ENCODE measurements at places on chromosomes 3 and 15.

DNA sequence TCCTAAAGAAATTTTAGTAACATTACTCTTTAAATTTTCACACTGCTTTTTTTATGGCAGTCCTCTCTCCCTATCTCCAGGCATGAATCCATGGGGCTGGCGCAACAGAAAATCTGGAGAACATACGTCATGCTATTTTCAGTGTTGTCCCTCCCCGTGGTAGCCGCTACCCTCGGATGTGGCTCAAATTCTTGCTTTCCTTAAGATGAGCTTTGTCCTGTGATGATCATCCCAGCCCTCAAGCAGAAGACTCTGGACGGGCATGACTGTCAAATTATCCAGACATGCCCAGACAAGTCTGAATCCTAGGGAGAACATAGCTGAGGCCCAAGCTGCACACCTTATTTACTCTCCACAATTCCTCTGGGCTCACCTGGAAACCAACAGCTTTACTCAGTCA lies 49.1 kb downstream of the FMN1 start:
- DNase-seq: no peak

DNA sequence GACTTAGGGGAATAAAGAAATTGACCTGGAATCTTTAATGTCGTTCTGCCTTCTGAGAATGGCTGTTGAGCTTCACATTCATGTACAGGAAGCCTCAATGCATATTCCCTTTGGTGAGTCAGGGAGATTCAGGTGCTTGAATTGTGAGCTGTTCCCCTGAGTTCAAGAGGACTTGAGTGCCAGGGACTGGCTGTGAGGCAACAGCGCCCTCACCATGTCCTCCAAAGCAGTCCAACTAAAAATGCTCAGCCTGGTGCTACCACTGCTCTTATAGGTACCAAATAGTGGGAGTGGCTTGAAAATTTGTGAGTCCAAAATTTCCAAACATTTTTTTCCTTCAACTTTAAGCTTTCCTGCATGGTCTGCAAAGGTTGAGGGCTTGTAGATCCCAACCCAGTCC lies 54.1 kb downstream of the LEO1 start:
- peak; percentile 39 for DNase-seq

DNA sequence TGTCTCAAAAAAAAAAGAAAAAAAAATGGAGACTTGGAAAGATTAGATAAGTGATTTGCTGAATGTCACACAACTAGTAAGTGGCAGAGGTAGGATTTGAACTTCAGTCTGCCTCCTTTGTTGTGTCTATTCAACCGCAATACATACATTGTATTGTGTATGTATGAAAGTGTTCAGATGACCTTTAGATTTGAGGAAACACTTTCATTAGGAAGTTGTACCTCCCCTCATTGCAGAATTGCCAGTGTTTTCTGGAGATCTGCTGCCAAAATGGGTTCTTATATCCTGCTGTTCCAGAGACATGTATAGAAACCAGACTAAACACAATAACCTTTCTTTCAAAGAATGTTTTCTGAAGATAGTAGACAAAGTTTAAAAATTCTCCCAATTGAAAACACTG lies 247.4 kb upstream of the TBL1XR1 start:
- DNase-seq: no peak

GRCh38 chr15:42672444-42672843 lies 64.5 kb downstream of the CDAN1 start:
- DNase-seq: no peak

GRCh38 chr15:92954578-92954977 lies 54.5 kb downstream of the CHD2 start:
- DNase-seq: peak; percentile 18

GRCh38 chr3:146345900-146346299 lies 95.0 kb upstream of the PLSCR4 start:
- DNase-seq: no peak

- peak; percentile 66 for DNase-seq
Measured at GRCh38 chr3:149340310-149340933, 7.0 kb upstream of the TM4SF18 start.

DNA sequence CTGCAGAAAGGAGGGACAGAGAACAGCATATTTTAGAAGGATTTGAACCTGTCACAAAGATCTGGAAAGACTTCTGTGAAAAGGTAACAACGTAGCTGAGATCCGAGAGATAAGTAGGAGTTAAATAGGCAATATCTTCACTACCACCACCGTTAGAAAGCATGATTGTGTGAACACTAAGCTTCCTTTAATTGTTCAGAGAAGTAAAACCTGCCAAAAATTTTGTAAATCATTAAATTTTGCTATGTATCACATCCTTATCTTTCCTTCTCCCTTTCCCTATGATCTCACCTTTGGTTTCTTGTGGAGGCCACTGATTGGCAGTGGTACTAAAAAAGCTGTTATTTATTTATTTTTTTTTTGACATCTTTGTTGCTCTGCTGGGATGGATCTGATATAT lies 346.9 kb downstream of the NLGN1 start:
- DNase-seq: peak; percentile 58

Measured in ACHN (cell line).